ENCODE measurements at places on chromosomes 2 and 18.

- no peak for DNase-seq
Observed at GRCh38 chr18:14577971-14578370, 34.6 kb upstream of the POTEC start.

GRCh38 chr2:230893841-230894781, 29.4 kb downstream of the ITM2C start:
- DNase-seq: no peak

GRCh38 chr2:168439536-168439935, 16.5 kb upstream of the CERS6 start:
- no peak for DNase-seq

DNA sequence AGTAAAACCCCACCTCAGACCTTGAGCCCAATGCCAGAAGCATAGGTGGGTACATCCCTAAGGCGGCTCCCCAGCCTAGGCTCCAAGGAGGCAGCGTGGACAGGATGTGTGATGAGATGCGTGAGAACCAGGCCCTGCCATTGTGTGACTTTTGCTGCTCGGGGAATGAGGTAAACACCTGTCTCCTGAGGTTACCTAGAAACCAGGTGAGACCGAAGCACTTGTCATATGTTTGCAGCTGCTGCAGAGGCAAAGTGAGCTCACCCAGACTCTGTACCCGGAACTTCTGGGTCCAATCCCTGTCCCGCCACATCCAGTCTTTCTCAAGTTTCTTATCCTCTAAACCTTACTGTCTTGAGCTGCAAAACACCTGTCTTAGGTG, 3.4 kb downstream of the FBLN7 start:
- DNase-seq: no peak

DNA sequence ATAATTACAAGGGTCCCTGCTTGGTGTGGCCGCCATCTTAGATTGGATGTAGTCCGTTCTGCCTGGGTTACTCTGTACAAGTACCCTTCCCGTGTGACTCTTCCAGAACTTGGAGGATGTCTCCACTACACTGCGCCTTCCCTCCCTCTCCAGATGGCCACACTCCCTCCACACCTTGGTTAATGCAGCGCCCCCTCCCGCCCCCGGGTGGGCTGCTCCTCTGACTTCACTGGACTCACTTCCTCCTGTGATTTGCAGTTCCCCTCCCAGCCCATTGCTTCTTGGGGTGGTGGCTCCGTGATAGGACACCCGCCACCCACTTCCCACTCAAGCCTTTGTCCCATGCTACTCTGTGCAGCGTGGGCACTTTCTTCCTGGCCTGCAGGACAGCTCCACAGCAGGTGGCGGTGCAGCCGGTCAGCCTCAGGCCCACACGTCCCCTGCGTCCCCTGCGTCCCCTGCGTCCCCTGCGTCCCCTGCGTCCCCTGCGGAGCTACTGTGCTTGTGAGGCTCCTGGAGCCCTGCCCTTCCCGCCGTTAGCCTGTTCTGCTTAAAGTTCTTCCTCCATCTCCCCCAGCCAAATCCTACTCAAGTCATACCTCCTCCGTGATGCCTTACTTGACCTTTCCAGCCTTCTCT, 130.5 kb upstream of the SIX3 start:
- DNase-seq: no peak

DNA sequence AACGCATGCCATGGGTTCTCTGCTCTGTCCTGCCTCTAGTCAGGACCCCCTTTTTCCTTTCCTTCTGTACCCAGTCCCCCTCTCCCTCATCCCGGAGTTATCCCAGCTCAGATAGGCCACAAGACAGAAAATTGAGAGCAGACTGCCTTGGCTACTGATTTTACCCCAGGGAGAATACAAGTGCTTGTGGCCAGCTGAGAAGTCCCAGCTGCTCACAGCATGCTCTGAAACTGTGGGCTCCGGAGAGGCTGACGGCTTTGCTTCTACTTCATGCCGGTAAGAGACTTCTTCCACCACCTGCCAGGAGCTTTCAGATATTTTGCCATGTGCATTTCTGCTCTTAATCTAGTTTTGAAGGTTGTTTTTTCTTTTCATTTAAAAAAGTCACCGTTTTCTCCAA, 20.0 kb upstream of the SIX2 start:
- no peak for DNase-seq

DNA sequence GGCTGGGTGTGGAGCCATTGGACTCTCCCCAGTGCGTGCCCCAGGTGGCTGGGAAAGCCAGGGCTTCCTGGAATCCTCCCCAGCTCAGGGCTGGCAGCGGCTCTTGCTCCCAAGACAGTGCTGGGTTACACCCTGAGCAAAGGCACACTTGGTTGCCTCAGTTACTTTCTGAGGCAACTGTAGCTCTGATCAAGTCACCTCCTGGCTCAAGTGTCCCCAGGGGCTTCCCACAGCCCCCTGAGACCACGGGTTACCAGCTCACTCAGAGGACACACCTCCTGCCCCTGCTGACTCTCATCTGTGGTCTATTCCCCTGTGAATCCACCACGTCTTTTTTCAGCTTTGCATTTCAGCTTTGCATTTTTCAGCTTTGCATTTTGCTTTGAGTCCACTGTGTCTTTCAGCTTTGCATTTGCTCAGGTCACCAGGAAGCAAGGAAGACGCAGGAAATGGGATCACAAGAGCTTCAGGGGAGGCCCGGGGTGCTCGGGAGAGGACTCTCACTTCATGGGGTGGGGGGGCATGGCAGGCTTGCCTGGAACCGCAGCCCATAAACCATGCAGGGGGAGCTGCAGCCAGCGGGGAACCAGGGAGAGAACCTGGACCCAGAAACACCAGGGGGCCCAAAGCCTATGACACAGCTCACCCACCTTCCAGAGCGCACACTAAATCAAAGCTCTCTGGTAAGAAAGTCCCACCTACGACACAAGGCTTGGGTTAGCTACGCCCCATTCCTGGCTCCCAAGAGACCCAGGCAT, 138.0 kb upstream of the ASB18 start:
- no peak for DNase-seq

DNA sequence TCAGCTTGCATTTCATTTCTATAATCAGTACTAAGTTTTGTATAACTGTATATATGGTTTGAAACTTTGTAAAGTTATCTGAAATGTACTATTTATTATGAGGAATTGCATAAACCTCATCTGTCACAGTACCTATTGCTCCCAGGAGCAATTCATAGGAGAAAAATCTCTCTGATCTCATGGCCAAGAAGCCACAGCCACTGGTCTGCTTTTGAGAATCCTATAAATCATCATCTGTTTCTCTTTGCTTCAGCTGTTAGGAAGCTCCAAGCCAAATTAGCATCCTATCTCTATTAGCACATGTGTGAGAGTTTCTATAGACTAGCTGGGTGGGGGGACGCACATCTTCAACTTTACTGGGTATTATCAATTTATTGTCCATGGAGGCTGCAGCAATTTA, 210.3 kb downstream of the CYP26B1 start:
- DNase-seq: no peak

DNA sequence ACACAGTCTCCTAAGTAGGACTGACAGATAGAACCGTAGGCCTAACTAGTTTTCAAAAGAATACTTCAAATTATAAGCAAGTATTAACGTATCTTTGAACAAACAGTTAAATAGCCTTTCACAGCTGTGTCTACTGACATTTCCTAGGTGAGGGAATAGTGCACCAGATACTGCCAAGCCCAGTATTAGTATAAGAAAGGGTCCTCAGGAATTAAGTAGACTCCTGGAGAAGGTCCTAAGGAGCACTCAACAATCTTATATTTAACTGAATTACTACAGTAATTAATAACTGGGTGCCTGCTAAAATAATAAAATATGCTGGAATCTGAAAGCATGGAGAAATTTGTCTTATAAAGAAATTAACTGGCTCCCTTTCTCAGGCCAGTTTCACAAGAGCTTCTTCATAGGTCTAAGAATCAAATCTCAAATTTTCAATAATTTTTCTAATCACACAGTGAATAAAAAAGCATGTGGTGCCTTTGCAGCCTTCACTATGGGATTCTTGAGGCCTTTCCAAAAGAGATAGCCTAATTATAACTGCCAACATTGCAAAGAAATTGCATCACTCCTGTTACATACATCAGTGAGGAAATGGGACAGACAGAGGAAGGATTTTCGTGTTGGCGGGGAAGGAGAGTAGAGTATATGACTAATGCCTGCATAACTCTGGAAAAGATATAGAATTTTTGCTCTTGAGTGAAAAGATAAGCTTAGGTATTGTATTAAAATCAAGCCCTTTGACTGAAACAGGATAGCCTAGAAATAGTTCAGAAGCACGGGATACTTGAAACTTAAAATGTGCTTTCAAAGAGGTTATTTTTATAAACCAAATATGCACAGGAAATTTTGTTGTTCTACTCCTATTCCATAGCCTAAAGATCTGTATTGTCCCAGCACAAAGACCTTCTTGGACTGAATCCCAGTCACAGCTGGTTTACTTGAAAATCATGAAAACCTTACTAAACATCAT, 228.6 kb upstream of the STK17B start:
- no peak for DNase-seq

DNA sequence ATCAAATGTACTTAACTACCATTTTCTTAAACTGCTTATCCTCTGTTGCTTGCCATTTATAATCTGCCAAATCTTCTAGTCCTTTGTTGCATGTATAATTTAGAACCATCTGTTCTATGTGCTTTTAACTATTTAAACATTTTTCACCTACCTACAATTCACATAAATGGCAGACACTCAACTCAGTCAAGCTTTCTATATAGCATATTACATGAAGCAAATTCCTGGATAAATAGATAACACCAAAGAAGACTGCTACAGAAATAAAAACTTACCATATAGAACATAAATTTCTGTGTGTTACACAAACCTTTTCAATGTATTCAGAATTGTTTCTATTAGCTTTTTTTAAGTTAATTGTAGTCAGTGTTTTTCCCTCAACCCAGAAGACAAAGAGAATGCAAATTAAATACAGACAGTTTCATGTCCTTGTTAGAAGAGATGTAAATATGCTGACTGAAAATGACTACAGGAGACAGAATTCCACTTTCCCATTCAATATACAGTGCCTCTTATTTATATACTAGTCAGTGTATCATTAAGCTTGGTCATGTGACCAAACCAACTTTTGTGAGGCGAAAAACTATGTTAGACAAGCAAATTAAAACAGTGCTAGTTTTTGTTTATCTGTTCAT, 2.6 kb downstream of the BAZ2B start:
- no peak for DNase-seq

DNA sequence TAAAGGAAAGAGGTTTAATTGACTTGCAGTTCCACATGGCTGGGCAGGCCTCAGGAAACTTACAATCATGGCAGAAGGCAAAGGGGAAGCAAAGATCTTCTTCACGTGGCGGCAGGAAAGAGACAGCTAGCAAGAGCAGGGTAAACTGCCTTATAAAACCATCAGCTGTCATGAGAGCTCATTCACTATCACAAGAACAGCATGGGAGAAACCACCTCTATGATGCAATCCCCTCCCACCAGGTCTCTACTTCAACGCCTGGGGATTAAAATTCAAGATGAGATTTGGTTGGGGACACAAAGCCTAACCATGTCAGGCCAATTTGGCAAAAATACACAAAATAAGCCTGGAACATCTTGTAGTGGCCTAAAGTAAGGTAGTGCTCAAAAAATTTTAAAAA, 152.6 kb downstream of the COL6A3 start:
- DNase-seq: no peak

- no peak for DNase-seq
Observed at GRCh38 chr2:120344214-120344975, 1.5 kb upstream of the INHBB start.

DNA sequence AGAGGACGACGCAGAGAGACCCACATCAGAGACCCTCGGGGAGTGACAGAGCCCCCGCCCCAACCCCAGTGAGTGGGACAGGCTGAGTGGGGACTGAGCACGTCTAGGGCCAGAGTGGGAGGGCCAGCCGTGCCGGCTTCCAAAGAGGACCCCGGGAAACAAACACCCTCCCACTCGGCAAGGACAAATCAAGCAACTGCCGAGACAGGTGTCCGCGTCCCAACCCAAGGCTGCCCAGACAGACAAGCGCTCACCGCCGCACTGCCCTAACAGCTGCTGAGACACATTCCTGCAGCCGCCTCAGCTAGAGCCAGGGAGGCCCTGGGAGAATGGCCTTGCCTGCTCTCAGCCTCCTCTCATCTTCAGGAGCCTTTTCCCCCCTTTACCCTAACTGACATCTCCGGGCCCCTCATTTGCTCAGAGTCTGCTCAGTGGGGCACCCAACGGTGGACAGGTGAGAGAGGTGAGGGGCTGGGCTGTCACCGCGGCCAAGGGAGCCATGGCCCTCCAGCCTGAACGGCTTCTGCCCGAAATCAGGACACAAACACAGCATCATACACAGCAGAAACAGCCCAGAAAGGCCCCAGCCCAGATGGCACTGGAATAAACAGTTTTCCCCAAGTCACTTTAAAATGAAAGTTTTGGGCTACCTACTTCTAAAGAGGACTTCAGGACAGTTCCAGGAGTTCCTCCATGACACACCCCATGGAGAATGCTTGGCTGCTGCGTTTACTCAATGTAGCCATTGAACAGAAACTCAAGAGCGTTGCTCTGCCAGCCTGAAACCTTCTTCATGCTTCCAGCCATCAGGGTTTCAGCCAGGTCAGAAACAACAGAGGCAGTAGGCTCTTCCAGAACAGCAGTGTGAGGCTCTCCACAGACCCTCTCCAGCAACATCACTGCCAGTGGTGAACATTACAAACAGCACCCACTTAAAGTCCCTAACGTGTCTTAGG, 23.6 kb downstream of the SLC66A2 start:
- DNase-seq: no peak

- DNase-seq: no peak
Observed at GRCh38 chr2:234377761-234378391, 119.0 kb downstream of the ARL4C start.

DNA sequence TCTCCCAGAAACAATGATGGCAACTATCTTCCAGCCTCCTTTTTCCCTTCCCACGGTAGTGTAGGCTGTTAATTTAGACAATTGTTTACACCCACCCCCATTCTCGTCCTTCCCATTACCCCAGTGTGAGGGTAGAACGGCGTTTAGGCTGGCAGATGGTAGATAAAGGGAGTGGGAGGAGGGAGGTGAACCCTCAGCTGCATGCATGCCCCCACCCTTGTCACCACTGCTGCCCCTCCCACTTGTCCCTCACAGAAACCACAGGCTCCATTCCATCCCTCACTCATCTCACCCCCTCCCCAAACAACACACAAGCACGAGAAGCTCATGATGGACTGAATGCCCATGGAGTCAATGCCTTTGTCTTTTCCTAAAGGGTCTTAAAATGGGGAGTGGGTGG, 107.9 kb upstream of the PARD3B start:
- DNase-seq: no peak

DNA sequence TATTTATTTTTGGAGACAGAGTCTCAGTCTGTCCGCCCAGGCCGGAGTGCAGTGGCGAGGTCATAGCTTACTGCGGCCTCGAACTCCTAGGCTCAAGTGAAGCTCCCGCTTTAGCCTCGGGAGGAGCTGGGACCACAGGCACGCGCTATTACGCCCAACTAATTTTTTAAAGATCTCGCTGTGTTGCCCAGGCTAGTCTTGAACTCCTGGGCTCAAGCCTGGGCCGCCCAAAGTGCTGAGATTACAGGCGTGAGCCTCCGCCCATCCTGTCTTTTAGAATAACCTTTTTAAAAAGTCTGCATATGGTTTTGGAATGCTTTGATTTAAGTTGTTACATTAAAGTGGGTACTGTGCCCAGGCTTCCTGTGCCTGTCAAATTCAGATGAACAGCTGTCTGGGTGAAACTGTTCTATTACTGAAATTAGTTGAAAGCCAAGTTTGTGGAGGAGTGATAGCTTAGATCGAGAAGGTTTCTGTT, 944 bp downstream of the RAB3GAP1 start:
- no peak for DNase-seq

- DNase-seq: peak; percentile 68
Observed at GRCh38 chr2:234483568-234484251, 13.2 kb downstream of the ARL4C start.

- no peak for DNase-seq
Observed at GRCh38 chr2:222193328-222193983, 105.3 kb downstream of the PAX3 start.

All from stimulated activated CD8-positive, alpha-beta memory T cell treated with anti-CD3 and anti-CD28 coated beads, Interleukin-7, amount 100 ng/mL, for 1 hour (primary cell).